ENCODE measurements at places on chromosomes 7 and 10.

DNA sequence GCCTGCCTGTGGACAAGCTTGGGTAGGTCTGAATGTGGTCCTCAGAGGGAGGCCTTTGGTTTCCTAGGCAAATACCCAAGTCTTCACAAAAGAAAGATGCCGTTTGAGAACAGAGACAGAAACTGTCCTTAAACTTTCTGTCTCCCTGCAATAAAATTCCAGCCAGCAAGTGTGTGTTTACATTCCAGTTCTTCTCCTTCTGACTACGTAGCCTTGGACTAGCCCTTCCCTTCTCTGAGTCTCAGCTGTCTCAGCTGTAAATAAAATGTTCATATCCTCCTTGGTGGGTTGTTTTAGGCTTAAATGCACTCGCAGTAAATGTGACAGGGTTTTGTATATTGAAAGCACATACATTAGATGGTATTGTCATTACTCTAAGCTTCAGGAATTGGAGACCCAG is 561.2 kb upstream of the MKI67 start:
- DNase-seq = no peak

DNA sequence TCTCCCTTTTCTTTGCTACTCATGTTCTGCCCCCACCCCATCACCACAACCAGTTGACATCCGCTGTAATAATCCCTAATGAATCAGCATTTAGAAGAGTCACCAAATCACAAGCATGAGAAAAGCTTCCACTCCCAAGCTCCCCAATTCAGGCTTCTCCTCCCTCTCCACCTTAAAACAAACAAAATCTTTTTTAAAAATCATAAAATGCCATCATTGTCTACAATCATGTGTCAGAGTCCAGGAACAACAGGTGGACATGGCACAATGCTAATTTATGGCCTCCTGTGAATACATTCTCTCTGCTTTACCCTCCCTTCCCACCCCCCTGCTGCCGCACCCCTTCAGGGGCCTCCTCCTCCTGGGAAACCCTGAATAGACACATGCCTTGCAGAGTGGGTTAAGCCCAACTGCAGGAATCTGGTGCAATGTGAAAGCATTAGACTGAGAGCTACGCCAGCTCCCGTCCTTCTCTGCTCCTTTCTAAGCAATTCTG is 3.7 kb downstream of the LRRC4 start:
- no peak for DNase-seq

DNA sequence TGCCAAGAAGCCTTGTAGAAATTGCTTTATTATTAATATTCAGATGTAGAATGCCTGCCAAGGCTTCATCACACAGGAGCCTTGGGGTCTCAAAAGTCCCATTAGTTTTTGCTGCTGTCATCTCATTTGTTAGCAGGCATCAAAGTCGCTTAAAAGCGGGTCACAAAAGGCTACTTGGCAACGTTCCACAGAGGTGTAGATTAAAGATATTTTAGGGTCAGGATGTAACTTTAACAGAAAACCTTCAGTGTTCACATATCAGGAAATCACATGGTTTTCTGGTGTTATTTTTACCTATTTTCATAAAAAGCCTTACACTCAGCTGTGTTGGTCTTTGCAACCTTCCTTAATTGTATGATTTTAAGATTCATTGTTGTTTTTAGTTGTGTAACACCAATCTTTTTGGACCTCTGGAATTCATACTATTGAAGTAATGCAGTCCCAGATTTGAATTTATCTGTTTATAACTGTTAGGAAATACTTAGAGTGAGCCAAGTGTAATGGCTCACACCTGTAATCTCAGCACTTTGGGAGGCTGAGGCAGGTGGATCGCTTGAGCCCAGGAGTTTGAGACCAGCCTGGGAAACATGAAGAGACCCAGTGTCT is 65.3 kb downstream of the TET1 start:
- DNase-seq = no peak

GRCh38 chr10:19713800-19714525 is 102.3 kb upstream of the PLXDC2 start:
- no peak for DNase-seq

DNA sequence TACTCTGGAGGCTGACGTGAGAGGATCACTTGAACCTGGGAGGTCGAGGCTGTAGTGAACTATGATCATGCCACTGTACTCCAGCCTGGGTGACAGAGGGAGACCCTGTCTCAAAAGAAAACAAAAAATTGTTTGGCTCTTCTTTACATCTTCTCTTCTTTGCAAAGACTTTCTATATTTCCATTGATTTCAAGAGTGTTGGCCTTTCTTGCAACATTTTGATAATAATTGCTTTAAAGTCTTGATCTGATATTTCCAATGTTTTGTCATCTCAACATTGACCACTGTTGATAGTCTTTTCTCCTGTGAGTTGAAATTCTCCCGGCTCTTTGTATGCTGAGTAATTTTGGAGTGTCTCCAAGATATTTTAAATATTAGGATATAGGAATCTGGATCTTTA is 17.8 kb upstream of the CLDN4 start:
- DNase-seq = no peak

- no peak for DNase-seq
These were observed 19.1 kb downstream of the RNF133 start for GRCh38 chr7:122679813-122680212.

- no peak for DNase-seq
These were observed 9.3 kb downstream of the CROT start for GRCh38 chr7:87354749-87355148.

DNA sequence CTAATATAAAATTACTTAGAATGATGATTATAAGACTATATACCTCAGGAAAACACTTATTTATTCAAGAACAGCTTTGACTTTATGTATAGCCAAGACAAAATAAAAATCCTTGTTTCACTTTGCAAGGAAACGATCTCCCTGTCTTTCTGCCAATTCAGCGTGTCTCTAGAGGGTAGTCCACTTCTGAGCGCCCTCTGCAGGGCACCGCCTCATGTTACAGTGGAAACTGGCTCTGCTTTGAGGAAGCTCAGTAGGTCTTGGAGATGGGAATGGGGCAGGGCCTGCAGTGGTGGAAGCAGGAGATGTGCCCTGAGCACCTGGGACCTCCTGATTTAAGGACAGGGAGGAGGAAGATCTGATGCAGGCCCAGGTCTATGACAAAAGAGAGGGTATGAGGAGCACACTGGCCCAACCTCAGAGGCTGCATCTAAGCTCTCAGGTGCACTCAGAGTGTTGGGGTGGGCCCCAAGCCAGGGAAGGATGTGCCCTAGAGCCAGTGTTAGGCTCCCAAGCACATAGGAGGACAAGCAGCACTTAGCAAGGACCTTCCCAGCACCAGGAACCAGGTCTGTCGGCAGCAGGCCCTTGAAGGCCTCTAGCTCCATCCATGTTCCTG is 481.0 kb downstream of the TNS3 start:
- no peak for DNase-seq

DNA sequence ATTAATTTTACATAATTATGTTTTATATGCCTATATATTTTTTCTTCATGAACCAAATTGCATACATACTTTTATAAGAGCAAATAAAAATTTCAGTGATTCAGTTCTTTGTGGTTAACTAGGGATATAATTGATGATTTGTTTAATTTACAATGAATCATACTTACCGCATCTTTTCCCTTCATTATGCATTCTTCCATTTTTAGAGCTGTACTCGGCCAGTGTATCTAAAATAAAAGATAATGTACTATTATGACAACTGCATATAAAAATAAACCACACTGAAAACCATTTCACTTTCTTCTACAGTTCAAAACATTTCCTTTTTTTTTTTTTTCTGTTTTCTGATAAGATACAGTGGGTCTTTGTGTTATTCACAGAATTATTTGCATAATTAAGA is 179.9 kb downstream of the SEMA3E start:
- DNase-seq = no peak

GRCh38 chr7:5661942-5662341 is 119.5 kb downstream of the RNF216 start:
- DNase-seq = no peak

Data from activated CD8-positive, alpha-beta memory T cell treated with anti-CD3 and anti-CD28 coated beads for 1 hour (primary cell).